ENCODE measurements at places on chromosomes 3 and 15. TPM values are rescaled to one million over a fixed set of nuclear protein-coding genes. Genes with fewer than 3 reads are reported as not detected.

DNA sequence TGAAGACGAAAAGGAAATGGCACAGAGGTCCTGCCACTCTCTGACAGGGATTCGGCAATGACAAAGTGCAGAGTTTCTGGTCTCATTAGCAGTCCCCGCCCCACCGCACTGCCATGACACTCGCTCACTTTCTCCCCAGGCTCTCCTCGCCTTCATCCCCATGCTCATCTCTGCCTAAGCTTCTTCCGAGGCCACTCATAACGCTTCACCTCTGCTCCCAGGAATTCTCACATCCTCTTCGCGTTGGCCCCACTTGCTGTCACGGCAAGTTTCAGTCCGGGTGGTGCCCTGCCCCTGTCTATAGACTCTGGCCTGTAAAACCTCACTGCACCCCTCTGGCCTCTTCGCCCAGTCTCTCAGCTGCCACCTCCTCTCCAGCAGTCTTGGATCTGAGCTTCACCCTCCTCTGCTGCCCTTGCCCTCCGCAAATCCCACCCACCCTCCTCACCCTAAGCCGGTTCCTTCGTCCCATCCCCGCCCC lies 654 bp downstream of the RUBCN start:
- peak; percentile 21 for DNase-seq

Gene ITIH4
- 12.5 TPM for total RNA-seq

Gene VGLL3
- total RNA-seq = 116 TPM

- DNase-seq = no peak
Measured at GRCh38 chr3:4571690-4572334, 78.7 kb downstream of the ITPR1 start.

- DNase-seq = no peak
Measured at GRCh38 chr3:148756311-148756710, 58.6 kb downstream of the AGTR1 start.

DNA sequence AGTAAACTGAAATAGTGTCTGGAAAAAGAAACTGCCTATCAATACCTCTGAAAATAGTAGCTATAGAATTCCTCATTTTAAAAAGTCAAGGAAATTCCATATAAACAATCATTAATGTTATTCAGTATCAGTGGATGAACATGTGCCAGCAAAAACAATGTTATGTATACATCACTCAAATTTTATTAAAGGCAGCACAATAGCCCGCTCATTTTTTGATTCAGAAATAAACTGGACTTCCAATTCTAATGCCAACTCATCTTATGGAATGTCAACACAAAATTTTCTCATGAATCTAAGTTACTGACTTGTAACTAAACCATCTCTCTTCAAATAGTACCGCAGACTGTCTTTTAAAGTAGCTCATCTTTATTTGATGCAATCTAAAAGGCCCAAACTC lies 19.0 kb downstream of the THBS1 start:
- DNase-seq = no peak

DNA sequence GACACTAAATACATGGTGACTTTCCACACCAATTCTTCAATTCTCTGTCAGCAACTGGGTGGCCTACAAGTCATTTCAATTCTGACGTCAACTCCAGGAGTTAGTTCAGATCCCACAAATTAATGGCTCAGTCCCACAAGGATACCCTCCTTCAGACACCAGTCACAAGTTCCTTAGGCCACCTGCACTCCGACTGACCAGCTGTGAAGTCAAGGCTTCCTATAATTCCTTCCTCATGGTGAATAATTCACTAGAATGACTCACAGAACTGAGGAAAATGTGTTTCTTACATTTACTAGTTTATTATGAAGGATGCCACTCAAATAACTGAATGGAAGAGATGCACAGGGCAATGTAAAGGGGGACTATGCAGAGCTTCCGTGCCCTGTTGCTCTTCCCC lies 6.3 kb upstream of the PIAS1 start:
- DNase-seq = no peak

- DNase-seq = no peak
Measured at GRCh38 chr3:2554656-2555055, 456.0 kb downstream of the CNTN4 start.

Gene GALNT15
- 3.9 TPM for total RNA-seq

Gene CTXN2
- 1.2 TPM for total RNA-seq

- DNase-seq = no peak
Measured at GRCh38 chr15:99051308-99051707, 43.7 kb upstream of the PGPEP1L start.

DNA sequence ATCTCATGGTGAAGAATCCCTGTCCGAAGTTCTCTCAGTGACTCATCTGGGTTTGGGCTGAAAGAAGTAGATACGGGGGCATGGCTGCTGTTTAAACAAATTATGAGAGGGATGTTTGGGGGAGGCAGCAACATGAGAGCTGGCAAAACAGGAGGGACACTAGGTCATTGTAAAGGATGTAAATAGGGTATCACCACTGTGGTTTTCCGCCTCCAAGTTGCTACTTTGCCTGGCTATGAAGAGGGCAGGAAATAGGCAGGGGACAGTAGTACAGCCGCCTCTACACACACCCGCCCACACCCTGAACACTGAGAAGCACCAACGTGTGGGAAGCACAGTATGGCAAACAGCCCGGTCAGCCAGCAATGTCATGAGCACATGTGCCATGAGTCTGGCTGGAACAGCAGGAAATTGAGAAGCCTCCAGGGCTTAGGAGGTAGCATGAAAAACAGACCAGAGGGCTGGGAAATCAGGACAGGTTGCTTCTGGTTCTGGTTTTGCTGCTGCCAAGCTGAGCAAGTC lies 17.1 kb downstream of the HEXA start:
- no peak for DNase-seq

- DNase-seq = no peak
Measured at GRCh38 chr3:164278550-164278949, 799.7 kb downstream of the SI start.

Gene CAV3
- not detected for total RNA-seq

Gene SLC22A13
- total RNA-seq = 0.48 TPM

- DNase-seq = peak; percentile 38
Measured at GRCh38 chr3:197791892-197792647, 1.0 kb downstream of the LRCH3 start.

DNA sequence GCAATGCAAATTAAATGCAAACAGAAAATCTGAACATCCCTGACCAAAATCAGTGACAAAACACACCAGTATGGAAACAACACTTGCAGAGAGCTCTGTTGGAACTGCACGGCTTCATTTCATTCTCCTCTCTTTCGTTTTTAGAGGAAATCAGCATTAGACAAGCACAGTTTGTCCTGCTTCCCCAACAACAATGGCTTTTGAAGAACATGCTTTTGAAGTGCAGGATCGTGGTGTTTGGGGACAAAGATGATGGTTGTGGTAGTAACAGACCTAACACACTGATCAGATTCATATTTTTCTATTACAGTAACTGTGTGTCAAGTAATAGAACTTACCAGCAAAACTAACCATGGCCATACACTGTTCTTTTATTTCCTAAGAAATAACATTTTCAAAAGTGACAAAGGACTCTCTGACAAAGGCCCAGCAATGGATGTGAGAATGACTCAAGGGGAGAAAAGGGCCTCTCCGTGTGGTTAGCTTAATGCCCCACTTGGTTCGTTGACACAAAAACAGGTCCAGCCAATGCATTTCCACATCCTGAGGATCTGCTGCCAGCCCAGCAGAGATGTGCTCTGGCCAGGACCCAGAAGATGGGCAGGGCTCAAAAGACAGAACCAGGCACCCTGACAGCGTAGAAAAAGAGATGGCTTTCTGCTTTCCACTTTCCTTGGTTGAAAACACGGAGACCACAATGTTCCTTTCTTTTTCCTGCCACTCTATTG lies 84.1 kb downstream of the CCNL1 start:
- DNase-seq = peak; percentile 37

- DNase-seq = no peak
Measured at GRCh38 chr15:67157521-67158252, 92.3 kb downstream of the SMAD3 start.

Gene CLCN2
- 4.3 TPM for total RNA-seq

Gene CIDEC
- total RNA-seq = 4.6 TPM

GRCh38 chr3:11118181-11118682 lies 36.1 kb upstream of the HRH1 start:
- no peak for DNase-seq

- no peak for DNase-seq
Measured at GRCh38 chr15:64029110-64029509, 17.2 kb downstream of the DAPK2 start.

Gene GOLGB1
- 57.8 TPM for total RNA-seq

DNA sequence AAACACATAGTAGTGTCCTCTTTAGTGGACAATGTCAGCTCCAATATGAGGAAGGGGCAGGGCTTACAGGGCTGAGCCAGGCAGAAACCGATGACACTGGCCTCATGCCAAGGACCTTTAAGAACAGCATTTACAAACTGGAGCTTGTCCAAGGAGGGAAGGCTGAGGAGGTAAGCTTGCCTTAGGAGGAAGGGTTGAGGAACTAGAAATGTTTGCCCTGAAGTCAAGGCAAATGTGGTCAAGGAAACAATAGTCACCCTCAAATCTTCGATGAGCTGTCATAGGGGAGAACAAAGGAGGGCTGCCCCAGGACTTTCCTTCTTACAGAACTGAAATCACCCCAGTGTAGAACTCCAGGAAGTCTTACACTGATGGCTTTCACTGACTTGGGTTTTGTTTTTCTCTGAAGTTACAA lies 136.4 kb downstream of the LIPC start:
- DNase-seq = peak; percentile 54

DNA sequence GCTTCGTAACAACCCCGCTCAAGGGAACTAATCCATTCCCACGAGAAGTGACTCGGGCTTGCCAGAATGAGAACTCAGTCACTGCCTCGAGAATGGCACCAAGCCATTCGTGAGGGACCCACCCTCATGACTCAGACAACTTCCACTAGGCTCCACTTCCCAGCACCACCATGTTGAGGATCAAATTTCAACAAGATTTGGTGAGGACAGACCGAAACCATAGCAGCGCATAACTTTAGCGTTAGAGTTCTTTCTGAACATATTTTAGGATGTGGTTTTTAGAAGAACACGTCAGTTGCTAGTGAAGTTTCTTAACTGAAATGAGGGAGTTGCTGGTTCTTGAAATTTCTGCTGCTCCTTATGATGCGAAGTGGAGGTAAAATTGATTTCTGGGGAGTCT lies 13.5 kb downstream of the PTPRG start:
- no peak for DNase-seq

DNA sequence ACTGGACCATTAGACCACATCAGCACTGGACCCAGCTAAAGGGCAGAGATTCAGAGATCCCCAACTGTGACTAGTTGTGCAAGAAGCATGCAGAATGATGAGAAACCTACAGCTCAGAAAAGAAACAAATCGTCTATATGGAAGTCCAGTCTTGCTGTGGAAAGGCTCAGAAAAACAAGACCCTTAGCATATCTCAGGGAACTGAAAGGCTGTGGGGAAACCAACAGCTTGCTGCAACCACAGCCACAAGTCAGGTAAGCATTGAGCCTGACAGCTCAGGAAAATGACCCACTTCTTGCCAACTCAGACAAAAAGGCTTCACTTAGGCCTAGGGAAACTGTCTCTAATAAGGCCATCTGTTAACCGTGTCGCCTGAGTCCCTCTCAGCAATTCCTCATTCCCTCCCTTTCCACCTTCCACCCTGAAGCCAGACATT lies 145.6 kb downstream of the LSAMP start:
- DNase-seq = no peak

DNA sequence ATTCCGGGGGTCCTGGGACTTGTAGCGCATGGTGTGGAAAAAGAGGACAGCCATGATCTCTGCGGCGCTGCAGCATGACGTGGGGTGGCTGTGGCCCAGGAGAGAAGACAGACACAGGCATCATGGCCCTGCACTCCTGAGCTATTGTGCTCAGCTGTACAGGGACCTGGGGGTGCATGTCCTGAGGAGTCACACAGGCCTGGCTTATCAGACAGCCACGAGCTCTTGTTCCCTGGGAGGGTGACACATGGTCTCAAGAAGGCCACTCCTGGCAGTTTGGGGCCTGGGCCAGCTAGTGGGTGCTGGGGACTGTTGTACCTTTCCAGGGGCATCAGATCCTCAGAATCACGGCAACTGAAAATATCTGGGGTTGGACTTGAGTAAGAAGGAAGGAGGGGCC lies 13.7 kb downstream of the TKT start:
- DNase-seq = no peak

GRCh38 chr3:129463094-129463493 lies 23.1 kb downstream of the IFT122 start:
- DNase-seq = no peak

GRCh38 chr3:116453666-116454346 lies 8.5 kb upstream of the LSAMP start:
- no peak for DNase-seq

- DNase-seq = no peak
Measured at GRCh38 chr3:188978421-188979171, 193.2 kb upstream of the TPRG1 start.

Gene PRTG
- total RNA-seq = 16.4 TPM

DNA sequence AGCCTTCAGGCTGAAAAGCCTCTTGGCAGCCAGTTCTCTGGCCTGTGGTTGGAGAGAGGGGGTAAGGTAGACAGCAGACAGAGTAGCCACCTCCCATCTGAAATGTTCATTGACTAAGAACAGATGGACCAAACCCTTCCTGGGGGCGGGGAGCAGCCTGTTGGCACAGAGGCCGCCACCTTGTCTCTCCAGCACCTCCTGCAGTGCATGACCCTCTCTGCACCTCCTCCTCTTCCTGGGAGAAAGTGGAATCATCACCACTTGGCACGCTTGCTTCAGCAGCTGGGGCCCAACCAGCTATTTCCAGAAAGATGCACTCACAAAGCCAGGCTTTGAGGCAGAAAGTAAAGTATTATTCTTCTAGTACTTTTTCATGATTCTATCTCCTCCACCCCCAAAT lies 313.4 kb upstream of the CHRM5 start:
- peak; percentile 18 for DNase-seq

- DNase-seq = peak; percentile 81
Measured at GRCh38 chr3:105907777-105908176, 39.0 kb upstream of the CBLB start.

GRCh38 chr15:84886211-84886983 lies 1.9 kb downstream of the SLC28A1 start:
- no peak for DNase-seq
